Kidney epithelial cell (primary cell): ENCODE measurements at places on chromosomes 13 and 19. TPM values are rescaled to one million over a fixed set of nuclear protein-coding genes. Genes with fewer than 3 reads are reported as not detected.

GRCh38 chr13:80235967-80236302, 105.0 kb downstream of the SPRY2 start:
- DNase-seq, result no peak

DNA sequence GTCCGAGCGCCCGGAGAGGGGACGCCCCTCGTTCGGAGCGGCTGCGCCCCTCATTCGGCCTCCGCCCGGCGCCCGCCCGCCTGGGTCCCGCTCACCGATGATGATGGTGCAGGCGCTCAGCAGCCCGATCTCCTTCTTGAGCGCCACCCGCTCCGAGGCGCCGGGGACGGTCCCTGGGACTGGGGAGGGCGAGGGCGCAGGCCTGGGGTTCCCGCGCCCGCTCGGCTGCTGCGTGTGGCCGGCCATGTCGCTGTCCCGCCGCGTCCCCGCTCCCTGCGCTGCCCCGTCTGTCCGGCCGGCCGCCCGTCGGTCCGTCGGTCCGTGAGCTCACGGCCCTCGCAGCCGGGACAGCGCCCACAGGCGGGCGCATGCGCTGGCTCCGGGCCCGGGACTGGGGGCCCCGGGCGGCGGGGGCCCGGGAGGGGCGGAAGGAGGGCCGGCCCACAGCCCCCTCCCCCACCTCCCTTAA, at the start of gene SLC7A10:
Gene SLC7A10 (minus strand): TSS at position 393 of the 469 bp plus-strand sequence. CDS start 147 bp downstream, at position 246.
- no peak for DNase-seq

GRCh38 chr19:29384656-29385055, 141.1 kb upstream of the VSTM2B start:
- DNase-seq, result no peak

ITGBL1 gene
- total RNA-seq, result 0.21 and 0.82 TPM in 2 replicates

PSG6 gene
- total RNA-seq, result not detected in 2 replicates

CEACAM8 gene
- not detected in 2 replicates for total RNA-seq

CD70 gene
- 16.0 and 21.4 TPM in 2 replicates for total RNA-seq
